ENCODE measurements at places on chromosomes 2 and 18. TPM values are rescaled to one million over a fixed set of nuclear protein-coding genes. Genes with fewer than 3 reads are reported as not detected.

GRCh38 chr2:23695890-23696751 lies 230.8 kb downstream of the ATAD2B start:
- DNase-seq = no peak
- no peaks in the 10 kb centered on the region for H3K36me3 ChIP-seq
- no peaks in the 10 kb centered on the region for H3K27me3 ChIP-seq
- H3K27ac ChIP-seq = no peak overlapping the region
- H3K4me1 ChIP-seq = no peaks in the 10 kb centered on the region

Gene PLGLB1
- 2.3 TPM for total RNA-seq

DNA sequence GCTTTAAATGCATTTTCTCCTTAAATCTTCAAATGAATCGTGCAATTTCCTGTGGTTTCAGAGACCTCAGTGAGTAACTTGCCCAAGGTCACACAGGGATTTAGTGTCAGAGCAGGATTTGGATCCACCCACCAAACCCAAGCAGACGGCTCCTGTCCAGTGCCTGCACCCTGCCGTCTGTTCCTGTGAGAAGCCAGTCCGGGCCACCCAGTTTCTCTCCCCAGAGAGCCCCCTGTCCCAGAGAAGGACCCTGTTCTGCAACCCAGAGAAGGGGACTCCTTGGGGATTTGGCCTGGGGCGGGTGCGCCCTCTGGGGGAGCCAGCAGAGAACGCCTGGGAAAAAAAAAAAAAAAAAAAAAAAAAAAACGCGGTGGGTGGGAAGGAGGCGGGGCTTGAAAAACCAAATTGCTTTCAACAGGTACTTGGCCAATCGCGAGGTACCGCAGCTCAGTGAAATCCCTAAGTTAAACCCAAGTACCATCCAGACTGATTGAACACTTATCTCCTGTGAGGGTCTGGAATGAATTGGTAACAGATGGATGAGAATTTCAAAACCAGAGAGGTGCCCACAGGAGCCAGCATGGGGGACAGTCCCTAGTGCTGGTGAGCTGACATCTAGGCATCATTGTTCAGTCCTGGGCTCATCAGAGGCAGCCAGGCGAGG lies 30.9 kb upstream of the REEP1 start:
- no peak overlapping the region for H3K27ac ChIP-seq
- no peaks in the 10 kb centered on the region for H3K36me3 ChIP-seq
- no peak overlapping the region for H3K4me3 ChIP-seq
- H3K27me3 ChIP-seq = no peaks in the 10 kb centered on the region
- no peaks in the 10 kb centered on the region for H3K4me1 ChIP-seq

- H3K4me1 ChIP-seq = no peaks in the 10 kb centered on the region
- H3K4me3 ChIP-seq = no peak overlapping the region
- DNase-seq = no peak
- no peak overlapping the region for H3K27ac ChIP-seq
- no peaks in the 10 kb centered on the region for H3K27me3 ChIP-seq
Measured at GRCh38 chr2:28439763-28440162, 47.1 kb downstream of the FOSL2 start.

Gene FAM228A
- total RNA-seq = 1.3 TPM

GRCh38 chr18:49447810-49448745 lies 12.4 kb downstream of the DYM start:
- no peak overlapping the region for H3K4me3 ChIP-seq
- no peaks in the 10 kb centered on the region for H3K4me1 ChIP-seq
- no peaks in the 10 kb centered on the region for H3K36me3 ChIP-seq
- DNase-seq = peak; percentile 25

GRCh38 chr2:235105821-235106359 lies 154.1 kb downstream of the SH3BP4 start:
- no peaks in the 10 kb centered on the region for H3K27me3 ChIP-seq
- H3K27ac ChIP-seq = no peak overlapping the region
- no peaks in the 10 kb centered on the region for H3K4me1 ChIP-seq
- DNase-seq = no peak

GRCh38 chr18:49524349-49524748 lies 37.3 kb upstream of the C18orf32 start:
- H3K27ac ChIP-seq = no peak overlapping the region
- H3K4me1 ChIP-seq = no peaks in the 10 kb centered on the region
- DNase-seq = no peak
- no peaks in the 10 kb centered on the region for H3K36me3 ChIP-seq
- no peaks in the 10 kb centered on the region for H3K27me3 ChIP-seq

Measured in thyroid gland (tissue), 4 donors.